GM04504 (cell line): ENCODE measurements at places on chromosomes 6 and 20.

DNA sequence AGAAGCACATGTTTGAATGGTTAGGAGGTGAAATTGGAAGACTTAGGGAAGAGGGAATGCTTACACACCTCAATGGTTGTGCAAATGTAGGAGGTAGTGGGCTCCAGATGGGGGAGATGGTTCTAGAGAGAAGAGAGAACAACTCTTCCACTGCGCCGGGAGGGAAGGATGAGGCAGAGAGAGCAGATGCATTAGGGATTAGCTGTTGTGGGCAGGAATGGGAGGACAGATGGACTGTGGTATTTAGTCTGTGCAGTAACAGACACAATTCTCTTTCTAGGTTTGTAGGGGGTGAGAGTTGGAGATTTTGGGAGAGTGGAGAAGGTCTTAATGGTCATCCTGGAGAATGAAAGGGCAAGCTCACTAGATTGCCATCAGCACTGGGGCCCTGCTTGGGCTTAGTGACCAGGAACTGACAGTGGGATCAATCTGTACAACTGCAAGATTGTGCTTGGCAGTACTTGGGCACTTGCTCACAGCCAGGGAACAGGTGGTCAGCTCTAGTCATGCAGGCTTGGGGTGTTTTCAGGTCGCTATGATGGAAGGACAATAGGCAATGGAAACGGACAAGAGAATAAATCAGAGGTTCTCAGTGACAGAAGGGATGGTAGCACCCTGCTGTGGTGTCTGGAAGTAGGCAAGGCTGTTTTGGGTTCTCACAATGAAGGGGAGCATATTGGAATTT is 182.0 kb upstream of the MYLIP start:
- no peak for DNase-seq

DNA sequence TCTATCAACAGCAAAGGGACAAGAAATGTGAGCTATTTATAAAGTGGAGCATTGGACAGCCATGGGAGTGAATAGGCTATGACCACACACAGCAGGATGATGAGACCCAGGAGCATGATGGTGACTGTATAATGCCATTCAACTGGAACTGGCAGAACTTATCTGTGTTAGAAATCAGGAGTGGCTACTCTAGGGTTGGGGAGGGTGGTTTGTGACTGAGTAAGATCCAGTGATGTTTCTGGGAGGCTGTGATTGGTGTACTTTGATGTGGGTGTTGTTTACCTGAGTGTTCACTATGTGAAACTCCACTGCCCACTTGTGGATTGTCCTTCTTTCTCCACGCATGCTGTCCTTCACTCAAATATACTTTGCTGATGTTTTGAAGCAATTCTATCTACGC is 11.5 kb upstream of the HLA-B start:
- DNase-seq: no peak

DNA sequence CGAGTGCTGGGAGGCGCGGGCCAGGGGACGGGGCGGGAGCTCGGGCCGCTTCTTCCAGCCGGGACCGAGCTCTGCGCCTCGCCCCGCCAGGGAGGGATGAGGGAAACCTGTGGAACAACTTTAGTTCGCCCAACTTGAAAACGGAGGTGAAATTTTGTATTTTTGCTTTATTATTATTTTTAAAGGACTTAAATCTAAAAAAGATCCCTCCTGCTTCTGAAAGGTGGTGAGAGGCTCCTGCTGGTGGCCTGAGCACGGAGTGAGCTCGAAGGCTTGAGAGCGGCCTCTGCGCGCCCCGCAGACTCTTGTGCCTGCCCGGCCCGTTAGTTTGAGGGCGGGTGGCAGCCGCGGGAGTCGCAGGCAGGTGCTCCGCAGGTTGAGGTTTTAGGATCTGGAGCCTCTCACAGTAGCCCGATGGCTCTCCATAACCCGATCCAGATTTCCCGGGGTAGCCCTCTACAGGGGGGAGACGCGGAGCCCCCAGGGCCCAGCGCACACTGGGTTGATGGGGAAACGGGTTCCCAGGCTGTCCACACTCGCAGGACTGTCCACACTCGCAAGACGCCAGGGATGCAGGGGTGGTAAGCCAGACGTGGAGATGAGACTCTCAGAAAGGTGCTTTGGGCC is 46.2 kb upstream of the SUPT3H start:
- DNase-seq: no peak

DNA sequence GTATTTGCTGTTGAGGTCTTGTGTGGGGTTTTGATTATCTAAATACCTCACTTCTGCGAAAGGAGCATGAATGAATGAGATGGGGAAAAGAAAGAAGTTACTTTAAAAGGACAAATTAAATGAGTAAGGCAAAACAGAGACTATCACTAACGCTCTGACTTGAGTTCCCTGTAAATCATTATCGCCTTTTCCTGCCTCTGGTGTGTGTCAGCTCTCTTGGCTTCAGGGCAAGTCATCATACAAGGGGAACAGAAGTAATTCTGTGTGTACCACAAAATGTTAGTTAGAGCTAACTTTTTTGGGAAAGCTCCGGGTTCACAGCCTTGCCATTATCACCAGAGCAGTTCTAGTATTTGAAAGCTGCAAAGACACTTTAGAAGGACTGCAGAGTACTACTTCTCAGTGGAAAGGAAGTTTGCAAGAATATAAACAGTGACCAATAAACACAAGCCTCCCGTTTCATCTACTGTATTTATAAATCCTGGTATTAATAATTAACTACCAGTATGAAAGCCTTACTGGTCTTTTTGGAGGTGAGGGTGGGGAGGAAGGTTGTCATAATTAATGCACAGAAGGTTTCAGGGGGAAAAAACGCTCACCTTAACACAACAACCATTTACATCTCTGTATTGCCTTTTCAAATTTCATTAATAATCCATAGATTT is 1.2 kb downstream of the DZANK1 start:
- DNase-seq: no peak

DNA sequence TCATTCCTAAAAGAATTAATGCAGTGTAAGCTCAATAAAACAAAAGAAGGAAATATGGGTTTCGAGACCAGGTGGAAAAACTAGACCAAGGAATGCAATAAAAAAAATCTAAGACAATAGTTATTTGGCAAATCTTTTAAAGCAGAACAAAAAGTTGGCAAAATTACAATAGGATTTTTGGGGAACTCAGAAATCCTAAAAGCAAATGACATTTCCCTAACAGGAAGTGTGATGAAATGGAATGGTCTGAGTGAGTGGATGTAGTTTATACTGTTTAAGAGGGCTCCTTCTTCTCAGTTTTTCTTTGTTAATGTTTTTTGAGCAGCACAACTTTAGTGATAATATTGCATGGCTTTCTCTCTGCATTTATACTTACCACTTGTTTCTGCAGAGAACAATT is 190.0 kb downstream of the PLCB4 start:
- no peak for DNase-seq

DNA sequence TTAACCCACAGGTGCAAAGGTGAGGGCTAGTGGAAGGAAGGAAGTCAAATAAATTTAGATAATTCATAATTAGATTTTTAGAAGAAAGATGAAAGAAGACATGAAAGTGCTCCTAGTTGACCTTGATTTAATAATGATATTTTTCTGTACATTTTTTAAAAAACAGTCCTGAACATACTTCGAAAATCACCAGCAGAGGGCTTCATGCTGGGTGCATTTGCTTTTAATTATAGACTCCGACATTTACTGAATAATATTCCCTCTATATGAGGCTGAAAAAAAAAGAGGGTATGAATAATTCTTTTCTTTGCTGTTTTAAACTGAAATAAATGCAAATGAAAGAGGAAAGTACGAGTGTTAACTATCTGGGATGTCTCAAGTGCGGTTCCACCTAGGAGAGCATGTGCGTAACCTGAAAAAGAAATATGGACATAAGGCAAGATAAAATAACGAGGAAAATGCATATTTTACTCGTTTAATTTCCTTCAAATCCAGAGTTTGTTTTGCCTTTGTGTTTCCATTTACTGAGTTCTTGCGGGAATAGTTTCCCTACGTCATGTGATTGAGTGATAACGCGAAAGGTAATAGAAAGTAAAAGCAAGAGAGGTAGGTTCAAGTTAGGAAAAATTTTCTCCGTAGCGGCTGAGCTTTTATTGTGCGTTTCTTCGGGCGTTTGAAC is 3.1 kb upstream of the TFAP2B start:
- DNase-seq: no peak

- DNase-seq: no peak
Observed at GRCh38 chr20:29687438-29687837, 1570.0 kb upstream of the DEFB115 start.

- no peak for DNase-seq
Observed at GRCh38 chr6:31165986-31166385, 4.5 kb downstream of the POU5F1 start.

- DNase-seq: no peak
Observed at GRCh38 chr6:3230900-3231246, 3.4 kb upstream of the TUBB2B start.

- DNase-seq: no peak
Observed at GRCh38 chr20:12331236-12331635, 413.5 kb downstream of the BTBD3 start.

DNA sequence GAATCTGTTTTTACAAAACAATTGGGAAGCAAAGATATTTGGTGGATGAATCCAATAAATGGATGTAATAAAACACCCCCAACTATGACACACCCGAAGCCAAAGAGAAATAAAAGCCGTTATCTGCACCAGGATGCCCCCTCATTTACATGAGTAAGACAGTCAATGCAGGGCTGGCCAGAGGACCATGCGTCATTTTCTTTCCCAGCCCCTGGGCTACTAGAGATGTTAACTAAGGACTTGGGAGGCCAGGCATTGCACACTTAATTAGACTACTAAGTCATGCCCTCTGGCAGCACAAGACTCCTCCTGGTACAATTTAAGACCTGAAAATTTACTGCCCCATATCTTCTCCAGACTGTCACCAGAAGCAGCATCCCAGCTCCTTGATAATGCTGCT is 3.2 kb downstream of the LEMD2 start:
- DNase-seq: peak; percentile 80

- DNase-seq: no peak
Observed at GRCh38 chr20:31906001-31906400, 35.6 kb downstream of the TTLL9 start.

- DNase-seq: no peak
Observed at GRCh38 chr6:6657085-6657819, 68.7 kb downstream of the LY86 start.

GRCh38 chr20:61223121-61223520 is 28.9 kb upstream of the CDH4 start:
- no peak for DNase-seq

GRCh38 chr20:14531786-14532185 is 194.4 kb upstream of the FLRT3 start:
- DNase-seq: no peak

GRCh38 chr6:79515436-79515835 is 21.8 kb downstream of the LCA5 start:
- DNase-seq: no peak

GRCh38 chr20:5991623-5992441 is 41.4 kb downstream of the MCM8 start:
- DNase-seq: peak; percentile 38

DNA sequence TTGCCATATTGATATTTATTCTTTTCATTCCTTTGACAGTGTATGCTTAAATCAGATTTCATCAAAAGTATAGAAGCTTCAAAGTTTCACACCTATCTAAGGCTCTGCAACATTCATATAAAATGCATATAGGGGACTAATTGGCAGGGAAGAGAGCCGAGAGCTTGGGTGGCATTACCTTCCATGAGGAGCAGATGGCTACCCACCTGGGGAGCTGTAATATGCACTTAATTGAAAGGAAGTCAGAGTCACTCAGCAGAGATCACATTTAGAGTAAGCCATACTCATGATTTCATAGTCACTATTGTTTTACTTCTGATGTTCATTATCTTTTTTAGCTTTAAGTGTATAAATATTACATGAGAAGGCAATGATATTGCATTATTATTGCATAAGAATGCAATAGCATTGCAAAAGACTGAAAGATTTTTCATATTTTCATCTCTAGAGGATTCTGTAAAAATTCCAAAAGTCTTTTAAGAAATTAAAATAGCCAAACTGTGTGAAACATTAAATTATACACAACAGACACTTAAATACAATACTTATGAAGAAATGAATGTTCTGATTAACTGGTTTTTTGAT is 1305.2 kb downstream of the EPHA7 start:
- DNase-seq: no peak

DNA sequence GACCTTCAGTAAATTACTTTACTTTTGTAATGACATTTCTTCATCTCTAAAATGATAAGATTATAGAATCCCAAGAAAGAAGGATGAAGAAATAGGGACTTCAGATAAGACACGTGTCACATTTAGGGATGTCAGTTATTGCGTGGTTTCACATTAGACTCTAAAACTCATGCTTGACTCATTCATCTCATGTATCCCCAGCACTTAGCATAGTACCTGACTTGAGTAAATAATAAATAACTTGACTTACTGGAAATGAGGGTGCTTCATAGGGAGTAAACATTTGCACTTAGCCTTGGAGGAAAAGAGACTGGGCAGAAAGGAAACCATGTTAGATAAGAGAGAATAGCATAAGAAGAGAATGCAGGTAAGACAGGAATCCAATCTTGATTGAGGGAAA is 37.2 kb downstream of the VTA1 start:
- no peak for DNase-seq
